ENCODE measurements at places on chromosomes 13 and 19. TPM values are rescaled to one million over a fixed set of nuclear protein-coding genes. Genes with fewer than 3 reads are reported as not detected.
A peak's percentile ranks its signal among the peaks of the same experiment; 100 is the strongest.

DNA sequence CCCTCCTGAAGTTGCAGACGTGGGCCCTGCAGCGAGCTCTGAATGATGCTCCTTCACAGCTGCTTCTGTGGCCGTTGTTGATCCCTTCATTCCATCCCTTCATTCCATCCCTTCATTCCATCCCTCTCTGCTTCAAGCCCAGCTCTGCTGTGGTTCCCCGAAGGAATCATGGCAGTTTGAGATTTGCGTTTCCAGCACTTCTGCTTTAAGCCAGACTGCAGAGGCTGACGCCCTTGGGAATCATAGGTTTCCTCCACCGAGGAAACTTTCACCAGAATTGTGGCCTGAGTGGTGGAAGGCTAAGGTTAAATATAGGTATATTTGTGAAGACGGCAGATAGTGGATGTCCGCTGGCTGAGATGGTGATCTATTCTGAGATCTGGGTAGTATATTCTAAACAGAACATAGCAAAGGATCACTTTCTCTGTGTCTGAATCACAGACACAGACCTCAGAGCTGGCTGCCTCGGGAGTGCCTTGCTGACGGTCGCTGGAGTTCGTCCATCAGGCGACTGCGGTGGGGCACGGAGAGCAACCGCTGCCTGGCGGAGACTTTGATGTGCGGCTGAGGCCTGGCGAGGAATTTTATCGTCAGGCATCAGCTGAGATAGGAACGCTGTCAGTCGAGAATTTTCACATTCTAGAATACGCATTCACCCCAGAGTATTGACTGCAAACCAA is 42.8 kb upstream of the DCUN1D2 start:
- peak; percentile 39 for DNase-seq

DNA sequence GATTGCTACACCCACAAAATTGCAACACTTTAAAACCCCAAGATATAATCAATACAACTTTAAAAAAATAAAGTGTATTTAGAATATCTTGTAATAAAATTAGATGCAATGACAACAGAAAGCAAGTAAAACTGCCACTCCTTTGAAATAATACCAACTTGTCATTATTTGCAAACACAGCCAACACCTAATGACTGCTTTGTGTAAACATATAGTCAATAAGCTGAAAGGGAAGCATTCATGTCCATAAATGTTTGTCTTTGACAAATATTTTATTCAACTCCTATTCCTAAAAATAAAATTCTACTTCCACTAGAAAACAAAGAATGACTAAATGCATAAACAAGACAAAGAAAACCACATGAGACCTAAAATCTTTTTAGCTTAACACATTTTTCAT is 6.6 kb downstream of the SMAD9 start:
- no peak for DNase-seq

GRCh38 chr13:80860845-80861244 is 519.9 kb upstream of the SPRY2 start:
- DNase-seq, result no peak

GRCh38 chr19:5153601-5154128 is 184.8 kb downstream of the KDM4B start:
- DNase-seq, result no peak

PGLYRP1 gene
- 1.3 TPM for total RNA-seq

LHB gene
- total RNA-seq, result 0.74 TPM
